ENCODE measurements at places on chromosomes 5 and 9. TPM values are rescaled to one million over a fixed set of nuclear protein-coding genes. Genes with fewer than 3 reads are reported as not detected.

SPINK7 gene
- not detected for total RNA-seq

DNA sequence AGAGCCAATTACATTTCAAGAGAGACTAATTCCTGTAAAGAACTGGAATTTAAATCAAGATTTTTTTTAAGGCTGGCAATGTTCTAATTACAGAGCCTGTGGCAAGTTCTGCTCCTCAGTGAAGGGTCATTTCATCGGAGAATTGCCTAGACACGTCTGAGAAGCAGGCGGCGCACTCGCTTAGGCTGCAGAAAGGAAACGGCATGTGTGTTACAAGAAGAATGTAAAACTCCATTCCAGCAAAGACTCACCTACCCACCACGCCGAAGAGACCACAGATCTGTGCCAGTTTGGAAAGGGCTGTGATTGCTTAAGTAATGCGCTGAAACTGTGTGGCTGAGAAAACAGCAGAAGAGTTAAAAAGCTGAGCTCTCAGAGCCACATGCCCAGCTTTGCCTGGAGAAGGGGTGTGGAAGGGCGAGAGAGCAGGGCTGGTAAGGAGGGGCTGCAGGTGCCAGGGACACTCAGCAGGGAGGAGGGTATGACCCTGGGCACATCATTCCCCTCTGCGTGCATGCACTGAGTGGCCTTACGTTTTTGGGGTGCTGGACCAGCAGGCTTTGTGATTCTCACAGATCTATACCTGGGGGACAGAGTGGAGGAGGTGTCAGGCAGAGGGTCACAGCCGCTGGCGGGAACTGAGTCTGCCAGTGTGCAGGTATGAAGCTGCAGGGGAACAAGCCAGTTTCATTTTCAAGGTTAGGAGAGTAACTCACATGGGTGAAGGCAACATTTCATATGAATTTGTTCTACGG lies 17.8 kb upstream of the SLC25A51 start:
- no peak overlapping the region for H3K4me3 ChIP-seq
- no peaks in the 10 kb centered on the region for H3K36me3 ChIP-seq
- no peaks in the 10 kb centered on the region for H3K4me1 ChIP-seq
- no peak for DNase-seq
- no peaks in the 10 kb centered on the region for H3K27me3 ChIP-seq

ZBED3 gene
- 3.8 TPM for total RNA-seq

- peaks cover 10% of the 10 kb centered on the region for H3K4me1 ChIP-seq
- H3K27me3 ChIP-seq: no peaks in the 10 kb centered on the region
- H3K36me3 ChIP-seq: no peaks in the 10 kb centered on the region
- no peak overlapping the region for H3K27ac ChIP-seq
- no peak overlapping the region for H3K4me3 ChIP-seq
- DNase-seq: no peak
Measured at GRCh38 chr9:81146684-81147337, 542.5 kb downstream of the TLE1 start.

- no peak overlapping the region for H3K27ac ChIP-seq
- DNase-seq: no peak
- H3K4me3 ChIP-seq: no peak overlapping the region
- H3K36me3 ChIP-seq: peaks cover 3% of the 10 kb centered on the region
Measured at GRCh38 chr9:124366476-124367220, 48.6 kb downstream of the PSMB7 start.

Data from SJCRH30 (cell line).